ENCODE measurements at places on chromosomes 13 and 19.
A peak's percentile ranks its signal among the peaks of the same experiment; 100 is the strongest.

GRCh38 chr19:38813323-38813722 is 578 bp upstream of the LGALS4 start:
- no peaks in the 10 kb centered on the region for H3K27me3 ChIP-seq
- peaks cover 37% of the 10 kb centered on the region for H3K36me3 ChIP-seq
- no peak overlapping the region for H3K27ac ChIP-seq
- H3K4me1 ChIP-seq: no peaks in the 10 kb centered on the region
- H3K4me3 ChIP-seq: no peak overlapping the region

DNA sequence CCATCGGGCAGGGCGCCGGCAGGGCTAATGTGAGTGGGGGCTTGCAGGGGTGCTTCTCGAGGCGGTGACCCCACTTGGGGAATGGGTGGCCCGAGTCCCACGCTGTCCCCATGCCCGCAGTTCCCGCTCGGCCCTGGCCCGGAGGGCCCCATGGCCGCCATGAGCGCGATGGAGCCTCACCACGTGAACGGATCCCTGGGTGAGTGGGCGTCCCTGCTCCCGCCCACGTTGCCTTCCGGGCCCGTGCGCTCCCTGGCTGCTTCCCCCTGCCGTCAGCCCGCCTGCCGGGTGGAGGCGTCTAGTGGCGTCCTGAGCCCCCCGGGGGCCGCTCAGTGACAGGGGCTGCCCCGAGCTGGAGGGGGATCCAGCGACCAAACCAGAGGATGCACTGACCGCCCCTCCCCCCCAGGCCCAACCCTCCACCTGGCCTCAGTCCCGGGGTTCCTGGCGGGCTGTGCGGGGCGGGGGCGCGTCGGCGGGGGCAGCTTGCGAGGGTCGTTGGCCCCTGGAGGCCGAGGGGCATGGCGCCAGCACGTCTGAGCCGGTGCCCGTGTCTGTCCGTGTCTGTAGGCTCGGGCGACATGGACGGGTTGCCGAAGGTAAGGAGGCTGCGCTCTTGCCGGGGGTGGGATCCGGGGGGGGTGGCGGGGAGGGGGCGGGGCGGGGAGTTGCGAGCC is 4.8 kb downstream of the ISYNA1 start:
- no peak overlapping the region for H3K27ac ChIP-seq
- H3K27me3 ChIP-seq: no peaks in the 10 kb centered on the region
- H3K36me3 ChIP-seq: peaks cover 18% of the 10 kb centered on the region
- H3K4me3 ChIP-seq: peak overlapping the region; percentile 48

- no peaks in the 10 kb centered on the region for H3K36me3 ChIP-seq
- H3K4me1 ChIP-seq: no peaks in the 10 kb centered on the region
- DNase-seq: no peak
Measured at GRCh38 chr13:78187781-78188180, 269.1 kb upstream of the EDNRB start.

DNA sequence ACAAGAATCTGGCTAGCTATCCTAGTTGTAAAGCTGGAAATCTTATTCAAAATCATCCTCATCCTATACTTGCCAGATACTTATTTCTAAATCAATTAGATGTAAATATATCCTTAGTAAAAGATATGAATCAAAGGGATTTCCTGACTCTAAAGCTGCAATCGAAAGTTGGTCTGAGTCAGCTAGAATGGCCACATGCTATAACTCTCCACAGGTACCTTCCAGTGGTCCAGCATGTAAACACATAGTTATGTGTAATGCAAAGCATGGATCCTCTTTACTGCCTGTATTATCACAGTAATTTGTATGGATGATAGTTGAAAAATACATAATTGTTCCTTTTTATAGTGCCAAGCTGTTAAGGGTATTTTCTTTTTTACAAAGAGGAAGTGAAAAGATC is 27.4 kb downstream of the SLITRK6 start:
- no peaks in the 10 kb centered on the region for H3K4me1 ChIP-seq
- no peak overlapping the region for H3K27ac ChIP-seq
- no peaks in the 10 kb centered on the region for H3K36me3 ChIP-seq
- DNase-seq: no peak
- no peak overlapping the region for H3K4me3 ChIP-seq
- H3K27me3 ChIP-seq: no peaks in the 10 kb centered on the region

GRCh38 chr13:87147076-87147475 is 524.1 kb upstream of the SLITRK5 start:
- no peak overlapping the region for H3K4me3 ChIP-seq

GRCh38 chr19:44875666-44876451 is 15.2 kb upstream of the TOMM40 start:
- no peaks in the 10 kb centered on the region for H3K36me3 ChIP-seq
- DNase-seq: no peak
- H3K27ac ChIP-seq: no peak overlapping the region
- H3K27me3 ChIP-seq: no peaks in the 10 kb centered on the region

DNA sequence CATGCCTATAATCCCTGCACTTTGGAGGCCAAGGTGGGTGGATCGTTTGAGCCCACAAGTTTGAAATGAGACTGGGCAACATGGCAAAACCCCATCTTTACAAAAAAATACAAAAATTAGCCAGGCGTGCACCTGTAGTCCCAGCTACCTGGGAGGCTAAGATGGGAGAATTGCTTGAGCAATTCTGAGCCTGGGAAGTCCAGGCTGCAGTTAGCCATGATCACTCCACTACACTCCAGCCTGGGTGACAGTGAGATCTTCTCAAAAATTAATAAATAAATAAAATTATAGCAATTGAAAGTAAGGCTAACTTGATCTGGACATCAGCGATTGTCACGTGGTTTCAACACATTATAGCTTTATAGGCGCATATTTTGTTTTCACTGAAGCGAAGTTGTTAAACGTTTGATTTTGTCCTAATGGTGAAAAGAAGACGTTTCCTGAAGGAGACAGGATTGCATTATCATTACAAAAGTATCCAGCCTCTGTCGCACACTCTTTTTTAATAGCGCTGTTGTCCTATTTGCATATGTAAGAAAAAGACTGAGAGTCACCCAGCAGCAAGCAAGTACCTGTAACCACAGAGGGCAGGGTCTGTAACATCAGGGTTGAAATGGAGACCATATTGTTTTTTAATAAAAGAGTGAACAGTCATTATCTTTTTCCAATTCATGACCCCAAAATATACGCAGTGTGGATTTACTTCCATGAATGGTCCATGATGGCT is 335.7 kb downstream of the DCT start:
- no peak for DNase-seq
- H3K4me1 ChIP-seq: no peaks in the 10 kb centered on the region
- no peak overlapping the region for H3K27ac ChIP-seq
- no peaks in the 10 kb centered on the region for H3K36me3 ChIP-seq

GRCh38 chr13:58583966-58584365 is 952.4 kb downstream of the PCDH17 start:
- H3K4me3 ChIP-seq: no peak overlapping the region
- no peaks in the 10 kb centered on the region for H3K4me1 ChIP-seq
- H3K27ac ChIP-seq: no peak overlapping the region
- no peak for DNase-seq
- H3K27me3 ChIP-seq: no peaks in the 10 kb centered on the region

- no peaks in the 10 kb centered on the region for H3K36me3 ChIP-seq
- no peak overlapping the region for H3K4me3 ChIP-seq
- DNase-seq: no peak
- no peak overlapping the region for H3K27ac ChIP-seq
- no peaks in the 10 kb centered on the region for H3K4me1 ChIP-seq
Measured at GRCh38 chr13:106522112-106522705, 13.3 kb downstream of the EFNB2 start.

GRCh38 chr19:57008432-57008831 is 111.4 kb upstream of the USP29 start:
- no peaks in the 10 kb centered on the region for H3K27me3 ChIP-seq
- DNase-seq: no peak
- H3K4me1 ChIP-seq: no peaks in the 10 kb centered on the region
- no peaks in the 10 kb centered on the region for H3K36me3 ChIP-seq
- no peak overlapping the region for H3K27ac ChIP-seq

Data from CD4-positive, alpha-beta T cell (primary cell).